ENCODE measurements at places on chromosomes 11 and 22.

DNA sequence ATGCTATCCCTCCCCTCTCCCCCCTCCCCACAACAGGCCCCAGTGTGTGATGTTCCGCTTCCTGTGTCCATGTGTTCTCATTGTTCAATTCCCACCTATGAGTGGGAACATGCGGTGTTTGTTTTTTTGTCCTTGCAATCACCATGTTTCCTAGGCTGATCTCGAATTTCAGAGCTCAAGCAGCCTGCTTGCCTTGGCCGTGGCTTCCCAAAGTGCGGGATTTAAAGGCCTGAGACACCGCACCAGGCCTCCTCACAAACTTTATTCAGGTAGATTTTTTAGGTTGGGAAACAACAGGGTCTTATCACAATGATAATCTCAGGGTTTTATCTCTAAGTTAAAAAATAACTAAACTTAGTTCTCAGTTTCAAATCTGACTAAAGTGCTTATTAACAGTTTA lies 125.4 kb downstream of the LUZP2 start:
- DNase-seq: no peak

DNA sequence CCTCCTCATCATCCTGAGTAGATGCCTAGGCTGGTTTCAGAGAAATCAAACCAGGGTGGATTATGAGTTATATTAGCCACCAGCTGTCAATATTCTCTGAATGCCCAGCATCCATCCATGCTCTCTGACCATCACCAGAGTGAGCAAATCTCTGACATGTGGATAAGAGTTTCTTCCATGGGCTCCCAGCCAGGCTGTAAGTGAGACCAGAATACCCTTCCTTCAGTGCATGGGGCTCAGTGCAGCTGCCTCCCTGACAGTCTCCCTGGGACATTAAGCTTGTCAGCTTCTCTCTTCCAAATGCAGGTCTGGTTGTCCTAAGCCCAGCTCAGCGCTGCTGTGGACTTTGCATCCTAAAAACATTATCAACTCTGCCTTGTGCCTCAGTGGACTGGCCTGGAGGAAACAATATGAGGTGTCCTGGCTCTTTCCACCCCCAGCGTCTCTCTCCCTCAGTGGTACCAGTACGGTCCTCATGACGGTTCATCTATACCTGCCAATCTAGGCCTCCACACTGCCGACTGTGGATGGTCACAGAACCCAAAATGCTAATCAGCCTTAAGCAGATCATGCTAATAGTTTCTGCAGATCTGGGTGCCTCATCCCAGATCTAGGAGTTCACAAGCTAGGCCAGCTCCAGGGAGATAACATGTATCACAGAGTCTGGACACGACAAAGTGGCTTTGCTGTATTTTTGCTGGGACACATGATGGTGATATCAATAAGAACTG lies 41.6 kb upstream of the PRAME start:
- DNase-seq: no peak

GRCh38 chr11:75276186-75276585 lies 35.6 kb downstream of the TPBGL start:
- DNase-seq: no peak

DNA sequence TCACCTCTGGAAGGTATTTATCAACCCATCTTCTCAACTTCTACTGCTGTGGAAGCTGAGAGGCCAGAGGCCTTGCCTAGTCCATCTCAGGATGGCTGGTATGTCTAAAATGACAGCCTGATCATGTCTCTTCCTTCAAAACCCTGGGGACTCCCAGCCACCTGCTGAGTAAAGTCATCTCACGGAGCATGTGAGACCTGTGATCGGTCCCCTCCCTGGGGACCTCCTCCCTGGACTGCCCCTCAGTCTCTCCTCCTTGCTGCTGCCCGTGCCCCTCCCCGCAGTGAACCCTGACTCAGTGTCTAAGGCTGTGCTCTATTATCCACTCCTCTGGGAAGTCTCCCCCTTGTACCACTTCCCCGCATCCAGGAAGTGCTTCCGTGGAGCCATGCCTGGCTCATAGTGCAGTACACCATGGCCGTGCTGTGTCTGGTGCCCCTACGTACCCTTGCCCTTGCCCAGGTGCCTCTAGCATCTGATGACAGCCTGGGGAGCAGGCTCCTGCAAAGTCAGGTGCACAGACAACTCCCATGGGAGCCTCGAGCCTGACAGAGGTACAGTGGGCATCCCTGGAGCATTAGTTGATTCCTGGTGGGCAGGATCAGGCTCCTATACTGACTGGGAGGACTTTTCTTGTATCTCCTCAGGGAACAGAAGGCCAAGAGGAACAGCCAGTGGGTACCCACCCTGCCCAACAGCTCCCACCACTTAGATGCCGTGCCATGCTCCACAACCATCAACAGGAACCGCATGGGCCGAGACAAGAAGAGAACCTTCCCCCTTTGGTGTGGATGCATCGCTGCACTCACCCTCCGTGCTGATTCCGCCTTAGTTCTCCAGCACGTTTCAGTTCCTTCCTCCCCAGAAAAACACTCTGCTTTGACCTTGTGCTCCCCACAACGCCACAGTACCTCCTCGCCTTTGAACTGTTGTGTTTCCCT lies 13.8 kb downstream of the SMARCB1 start:
- no peak for DNase-seq

GRCh38 chr11:123521930-123522329 lies 91.9 kb downstream of the GRAMD1B start:
- no peak for DNase-seq

DNA sequence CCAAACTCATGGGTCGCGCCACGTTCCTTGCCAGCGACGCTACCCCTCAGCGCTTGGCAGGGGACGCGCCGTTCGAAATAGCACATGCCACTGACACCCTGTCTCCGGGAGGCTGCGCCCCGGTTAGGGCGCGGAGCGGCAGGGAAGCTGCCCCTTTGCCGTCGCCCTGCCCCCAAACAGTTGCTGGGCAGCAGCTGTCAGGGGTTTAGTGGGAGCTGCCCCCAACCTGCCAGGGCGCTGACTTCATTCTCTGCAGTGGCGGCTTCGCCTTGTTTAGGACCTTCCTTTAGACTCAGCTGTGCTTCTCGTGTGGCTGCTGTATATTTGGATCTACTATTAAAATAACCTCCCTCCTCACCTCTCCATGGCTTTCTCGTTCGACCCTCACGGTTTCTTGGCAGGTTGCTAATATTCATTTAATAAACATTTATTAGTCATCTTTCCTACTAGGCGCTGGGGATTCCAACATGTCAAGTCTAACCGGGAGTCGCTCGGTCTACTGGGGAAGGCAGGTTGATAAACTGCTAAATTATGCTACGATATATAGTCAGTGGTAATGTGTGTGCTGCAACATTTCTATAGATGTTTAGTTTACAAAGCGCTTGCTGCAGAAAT lies 782 bp downstream of the TMEM109 start:
- no peak for DNase-seq

DNA sequence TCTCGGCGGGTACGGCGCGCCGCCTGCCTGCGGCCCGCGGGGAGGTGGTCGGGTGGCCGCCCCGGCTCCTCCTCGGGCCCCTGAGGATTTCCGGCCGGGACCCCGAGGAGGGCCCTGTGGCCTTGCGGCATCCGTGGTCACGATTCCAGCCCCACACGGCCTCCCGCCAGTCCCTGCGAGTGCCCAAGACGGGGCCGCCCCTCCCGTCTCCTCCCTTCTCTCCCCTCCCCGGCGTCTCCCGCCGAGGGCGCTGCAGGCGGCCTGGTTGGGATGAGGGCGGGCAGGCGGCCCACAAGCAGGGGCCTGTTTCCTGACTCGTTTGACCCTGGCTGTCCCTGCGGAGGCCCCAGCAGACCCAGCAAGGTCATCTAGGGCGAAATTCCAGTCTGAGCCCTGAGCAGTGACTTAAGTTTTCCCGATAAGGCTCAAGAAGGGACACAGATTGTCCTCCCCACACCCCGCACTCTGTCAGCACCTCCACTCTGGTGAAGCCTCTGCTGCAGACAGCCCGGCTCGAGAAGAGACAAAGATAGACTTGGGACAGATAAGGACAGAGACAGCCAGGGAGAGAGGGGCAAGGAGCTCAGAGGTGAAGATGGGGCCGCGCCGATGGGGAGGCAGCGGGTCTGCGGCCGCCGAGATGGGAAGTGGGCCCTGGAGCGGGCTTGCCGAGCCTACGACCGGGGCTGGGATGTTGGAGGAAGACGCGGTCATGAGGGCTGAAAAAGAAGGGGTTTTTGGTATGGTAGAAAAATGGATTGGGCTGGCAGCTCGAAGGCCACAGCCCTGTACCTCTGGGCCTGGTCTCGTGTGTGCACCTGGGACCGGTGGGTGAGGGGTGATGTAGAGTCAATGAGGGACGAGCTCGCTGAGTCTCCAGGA lies 95.0 kb downstream of the SWAP70 start:
- no peak for DNase-seq

DNA sequence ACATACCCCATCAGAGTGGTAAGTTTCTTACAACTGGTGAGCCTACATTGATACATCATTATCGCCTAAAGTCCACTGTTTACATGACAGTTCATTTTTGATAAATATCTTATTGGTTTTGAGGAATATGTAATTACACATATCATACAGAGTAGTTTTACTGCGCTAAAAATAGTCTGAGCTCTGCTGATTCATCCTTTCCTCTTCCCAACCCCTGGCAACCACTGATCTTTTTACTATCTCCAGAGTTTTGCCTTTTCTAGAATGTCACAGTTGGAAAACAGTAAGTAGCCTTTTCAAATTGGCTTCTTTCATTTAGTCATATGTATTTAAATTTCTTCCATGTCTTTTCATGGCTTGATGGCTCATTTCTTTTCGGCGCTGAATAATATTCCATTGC lies 112.8 kb downstream of the LARGE1 start:
- DNase-seq: no peak

- no peak for DNase-seq
Measured at GRCh38 chr22:32665676-32666075, 135.8 kb upstream of the TIMP3 start.

DNA sequence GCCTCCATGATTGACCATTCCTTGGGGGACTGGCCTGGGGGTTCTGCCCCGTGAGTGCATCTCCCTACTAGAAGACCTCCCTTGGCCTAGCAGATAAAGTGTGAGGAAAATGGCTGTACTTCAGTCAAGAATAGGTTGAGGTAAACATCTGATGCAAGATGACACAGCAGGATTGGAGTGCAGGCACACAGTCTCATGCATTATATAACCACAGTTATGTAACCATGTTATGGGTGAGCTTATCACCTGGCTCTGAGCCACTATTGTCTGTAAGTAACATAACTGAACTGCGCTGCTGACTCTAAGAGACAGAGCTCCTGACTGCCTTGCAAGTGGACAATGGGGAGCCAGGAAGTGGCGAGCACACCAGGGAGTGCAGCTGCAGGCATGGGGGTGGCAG lies 378.7 kb upstream of the ANO5 start:
- DNase-seq: no peak

DNA sequence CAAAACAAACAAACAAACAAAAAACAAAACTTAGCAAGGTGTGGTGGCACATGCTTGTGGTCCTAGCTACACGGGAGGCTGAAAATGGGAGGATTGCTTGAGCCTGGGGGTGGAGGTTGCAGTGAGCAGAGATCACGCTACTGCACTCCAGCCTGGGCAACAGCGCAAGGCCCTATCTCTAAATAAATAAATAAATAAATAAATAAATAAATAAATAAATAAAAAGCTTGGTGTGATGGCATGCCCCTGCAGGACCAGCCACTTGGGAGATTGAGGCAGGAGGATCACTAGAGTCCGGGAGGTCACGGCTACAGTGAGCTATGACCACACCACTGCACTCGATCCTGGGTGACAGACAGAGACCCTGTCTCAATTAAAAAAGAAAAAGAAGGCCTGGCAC lies 9.0 kb upstream of the STARD10 start:
- no peak for DNase-seq

GRCh38 chr11:107606141-107606540 lies 15.2 kb downstream of the ELMOD1 start:
- no peak for DNase-seq

- DNase-seq: no peak
Measured at GRCh38 chr11:80155412-80156017, 714.7 kb upstream of the TENM4 start.

DNA sequence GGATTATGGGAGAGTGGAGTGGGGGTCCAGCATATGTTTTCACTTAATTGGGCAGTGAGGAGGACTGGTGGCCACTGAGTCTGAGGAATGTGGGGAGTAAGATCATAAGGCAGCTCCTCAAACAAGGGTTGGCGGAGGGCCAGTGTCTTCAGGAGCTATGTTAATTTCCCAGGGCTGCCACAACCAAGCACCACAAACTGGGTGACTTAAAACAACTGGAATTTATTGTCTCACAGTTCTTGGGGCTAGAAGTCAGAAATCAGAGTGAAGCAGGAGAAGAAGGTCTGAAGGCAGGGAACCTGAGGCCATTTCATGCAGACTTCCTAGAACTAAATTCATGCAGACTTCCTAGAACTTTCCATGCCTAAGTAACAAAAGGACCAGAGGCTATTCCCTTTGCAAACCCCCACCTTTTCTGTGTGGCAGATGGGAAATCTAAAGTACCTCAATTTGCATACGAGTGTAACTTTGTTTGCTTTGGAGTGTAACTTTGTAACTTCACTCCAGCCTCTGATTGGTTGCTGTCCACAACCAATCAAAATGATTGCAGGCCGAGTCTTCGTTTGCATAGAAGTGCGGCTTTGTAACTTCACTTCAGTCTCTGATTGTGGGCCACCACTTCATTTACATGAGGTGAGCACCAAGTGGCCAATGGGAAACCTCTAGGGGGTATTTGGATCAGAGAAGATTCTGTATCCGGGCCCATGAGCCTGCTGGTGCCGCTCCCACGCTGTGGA lies 50.5 kb upstream of the ZBED5 start:
- no peak for DNase-seq
